ENCODE measurements at places on chromosomes 2 and 18.

- peak; percentile 97 for DNase-seq
Observed at GRCh38 chr2:239502430-239503186, 101.8 kb upstream of the HDAC4 start.

DNA sequence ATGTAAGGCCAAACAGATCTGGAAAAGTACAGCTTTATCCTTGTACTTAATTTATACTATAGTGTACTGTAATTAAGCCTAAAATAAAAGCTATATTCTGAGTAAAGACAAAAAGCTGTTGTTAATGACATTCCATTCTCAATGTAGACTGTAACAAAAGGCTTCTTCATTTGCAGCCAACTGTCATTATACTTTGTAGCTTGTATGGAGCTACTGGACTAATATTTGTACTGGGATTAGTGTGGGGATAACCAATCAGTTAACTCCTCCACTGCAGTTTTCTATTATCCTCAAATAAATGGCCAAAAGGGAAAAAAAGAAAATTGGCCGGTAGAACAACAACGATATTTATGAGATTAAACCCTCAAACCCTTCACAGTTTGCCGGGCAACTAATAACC, 66.5 kb downstream of the STK39 start:
- DNase-seq: no peak

DNA sequence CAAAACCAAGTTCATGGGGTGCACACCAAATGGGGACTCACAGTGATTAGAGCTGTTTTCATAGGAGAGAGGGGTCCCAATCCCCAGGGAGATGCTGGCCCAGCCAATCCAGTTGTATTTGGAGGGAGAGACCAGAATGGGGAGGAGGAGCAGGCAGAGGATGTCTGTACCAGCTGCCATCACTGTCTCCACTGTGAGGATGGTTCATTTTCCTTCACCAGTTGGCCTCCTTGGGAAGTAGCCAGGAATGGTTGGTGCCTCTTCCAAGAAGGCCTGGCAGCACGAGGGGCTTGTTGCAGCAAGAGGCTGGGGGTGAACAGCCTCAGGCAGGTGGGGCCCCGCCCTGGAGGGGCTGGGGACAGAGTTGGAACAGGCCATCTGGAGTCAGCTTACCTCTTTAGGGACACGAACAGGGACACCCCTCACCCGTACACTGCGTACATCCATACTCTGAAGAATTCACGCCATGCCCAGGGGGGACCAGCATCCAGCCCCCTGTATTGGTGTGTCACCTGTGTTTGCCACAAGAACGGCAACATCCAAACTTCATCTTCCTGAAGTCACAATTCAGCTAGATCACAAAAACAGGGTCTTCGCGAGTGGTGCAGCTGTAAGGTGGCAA, 161.7 kb upstream of the ZNF236 start:
- no peak for DNase-seq

DNA sequence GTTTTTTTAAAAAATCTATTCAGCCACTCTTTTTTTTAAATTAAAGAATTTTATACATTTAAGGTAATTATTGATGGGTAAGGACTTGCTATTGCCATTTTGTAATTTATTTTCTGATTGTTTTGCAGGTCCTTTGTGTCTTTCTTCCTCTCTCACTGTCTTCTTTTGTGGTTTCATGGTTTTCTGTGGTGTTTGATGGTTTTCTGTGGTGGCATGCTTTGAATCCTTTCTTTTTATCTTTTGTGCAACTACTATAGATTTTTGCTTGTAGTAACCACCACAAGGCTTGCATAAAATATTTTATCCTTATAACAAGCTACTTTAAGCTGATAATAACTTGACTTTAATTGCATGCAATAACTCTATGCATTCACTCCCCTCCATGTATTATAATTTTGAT, 31.5 kb upstream of the SLC4A10 start:
- no peak for DNase-seq

DNA sequence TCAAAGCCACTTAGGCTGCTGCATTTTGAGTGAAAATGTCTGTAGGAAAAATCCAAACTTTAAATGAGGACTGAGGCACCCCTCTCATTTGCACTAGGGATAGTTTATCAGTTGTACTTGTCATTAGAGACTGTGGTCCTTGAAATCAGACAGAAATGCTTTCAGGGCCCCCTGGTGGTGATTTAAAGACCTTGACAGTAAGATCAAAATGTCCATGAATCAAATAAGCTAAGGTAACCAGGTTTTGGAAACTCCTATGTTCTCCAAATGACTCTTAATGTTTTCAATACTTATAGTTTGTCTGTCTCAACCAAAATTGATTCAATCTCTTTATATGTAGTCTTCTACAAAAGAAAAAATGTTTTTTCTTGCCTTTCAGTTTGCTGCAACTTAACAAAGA, 28.8 kb upstream of the DDX18 start:
- peak; percentile 76 for DNase-seq

- DNase-seq: peak; percentile 46
Observed at GRCh38 chr2:26587994-26588393, 53.2 kb downstream of the CIB4 start.

DNA sequence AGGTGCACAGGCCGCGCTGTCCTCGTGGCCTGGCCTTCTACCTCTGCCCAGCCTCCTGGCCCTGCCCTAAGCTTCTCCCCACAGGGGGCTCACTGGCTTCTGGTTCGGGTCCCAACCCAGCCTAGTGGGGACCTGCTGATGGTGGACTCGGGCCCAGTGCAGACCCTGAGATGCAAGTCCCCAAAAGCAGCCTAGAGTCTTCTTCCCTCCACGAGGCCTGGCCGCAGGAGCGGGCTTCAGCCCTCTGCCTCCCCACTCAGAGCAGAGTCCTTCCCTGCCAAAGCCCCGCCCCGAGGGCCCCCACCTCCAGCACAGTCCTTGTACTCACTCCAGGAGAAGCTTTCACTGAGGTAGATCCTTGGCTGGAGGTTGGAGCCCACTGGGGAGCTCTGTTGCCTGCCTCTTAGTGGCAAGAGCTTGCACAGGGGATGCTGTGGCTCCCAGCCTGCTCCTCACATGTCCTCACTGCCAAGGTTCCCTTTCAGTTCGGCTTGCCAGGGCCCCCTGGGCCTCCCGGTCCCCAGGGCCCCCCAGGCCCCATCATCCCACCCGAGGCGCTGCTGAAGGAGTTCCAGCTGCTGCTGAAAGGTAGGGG, 3.6 kb downstream of the ERFE start:
- DNase-seq: no peak

- DNase-seq: no peak
Observed at GRCh38 chr2:72293620-72294019, 146.0 kb upstream of the CYP26B1 start.

- DNase-seq: no peak
Observed at GRCh38 chr2:238699307-238700116, 148.4 kb upstream of the TWIST2 start.

GRCh38 chr2:141946016-141946415, 184.8 kb downstream of the LRP1B start:
- DNase-seq: no peak

DNA sequence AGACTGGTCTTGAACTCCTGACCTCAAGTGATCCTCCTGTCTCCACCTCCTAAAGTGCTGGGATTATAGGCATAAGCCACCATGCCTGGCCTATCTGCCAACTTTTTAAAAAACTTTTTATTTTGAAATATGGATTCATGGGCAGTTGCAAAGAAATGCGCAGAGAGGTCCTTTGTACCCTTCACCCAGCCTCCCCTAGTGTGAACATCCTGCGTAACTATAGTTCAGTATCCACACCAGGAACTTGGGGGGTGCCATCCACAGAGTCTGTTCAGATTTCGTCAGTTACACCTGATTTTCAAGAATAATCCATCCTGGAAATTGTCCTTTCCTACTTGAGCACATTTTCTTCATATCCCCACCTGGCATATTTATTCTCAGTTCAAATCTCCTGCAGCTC, 33.0 kb downstream of the EFR3B start:
- no peak for DNase-seq

DNA sequence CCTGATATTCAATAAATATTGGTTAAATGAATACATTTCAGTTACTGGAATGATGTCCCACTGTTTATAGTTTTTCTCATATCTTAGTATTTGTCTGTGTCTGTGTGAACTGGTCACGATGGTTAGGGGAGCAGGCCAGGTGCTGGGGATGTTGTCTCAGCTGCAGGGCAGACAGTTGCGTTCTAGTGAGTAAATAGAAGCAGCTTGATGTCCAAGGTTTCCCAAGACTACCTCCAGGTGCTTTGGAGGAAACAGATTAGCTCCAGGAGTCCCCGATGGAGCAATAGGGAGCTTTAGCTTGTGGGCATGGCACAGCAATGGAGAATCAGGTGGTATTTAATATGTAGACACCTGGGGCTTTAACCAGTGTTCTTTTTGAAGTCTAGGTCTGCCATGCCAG, 75.5 kb downstream of the GULP1 start:
- peak; percentile 88 for DNase-seq

DNA sequence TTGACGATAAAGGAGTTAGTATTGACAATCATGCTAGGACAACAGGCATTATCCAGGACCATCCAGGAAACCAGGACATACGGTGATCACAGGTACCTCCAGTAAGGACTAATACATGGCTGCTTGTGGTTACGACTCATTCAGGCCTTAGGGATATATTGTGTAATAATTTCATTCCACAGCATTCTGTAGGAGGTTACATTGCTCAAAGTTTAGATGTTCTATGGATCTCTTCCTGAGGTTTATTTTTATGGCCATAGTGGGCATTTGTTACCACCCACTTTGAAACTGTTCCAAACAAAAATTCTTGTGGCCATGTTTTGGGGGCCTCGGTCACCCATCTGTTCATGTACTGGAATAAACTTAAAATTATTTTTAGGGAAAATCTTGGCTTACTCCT, 431.6 kb downstream of the METTL4 start:
- DNase-seq: no peak

- DNase-seq: no peak
Observed at GRCh38 chr2:121232626-121233265, 52.3 kb downstream of the TFCP2L1 start.

- no peak for DNase-seq
Observed at GRCh38 chr18:50850307-50851065, 28.4 kb upstream of the ME2 start.

GRCh38 chr2:229486673-229487072, 215.6 kb upstream of the PID1 start:
- DNase-seq: no peak

DNA sequence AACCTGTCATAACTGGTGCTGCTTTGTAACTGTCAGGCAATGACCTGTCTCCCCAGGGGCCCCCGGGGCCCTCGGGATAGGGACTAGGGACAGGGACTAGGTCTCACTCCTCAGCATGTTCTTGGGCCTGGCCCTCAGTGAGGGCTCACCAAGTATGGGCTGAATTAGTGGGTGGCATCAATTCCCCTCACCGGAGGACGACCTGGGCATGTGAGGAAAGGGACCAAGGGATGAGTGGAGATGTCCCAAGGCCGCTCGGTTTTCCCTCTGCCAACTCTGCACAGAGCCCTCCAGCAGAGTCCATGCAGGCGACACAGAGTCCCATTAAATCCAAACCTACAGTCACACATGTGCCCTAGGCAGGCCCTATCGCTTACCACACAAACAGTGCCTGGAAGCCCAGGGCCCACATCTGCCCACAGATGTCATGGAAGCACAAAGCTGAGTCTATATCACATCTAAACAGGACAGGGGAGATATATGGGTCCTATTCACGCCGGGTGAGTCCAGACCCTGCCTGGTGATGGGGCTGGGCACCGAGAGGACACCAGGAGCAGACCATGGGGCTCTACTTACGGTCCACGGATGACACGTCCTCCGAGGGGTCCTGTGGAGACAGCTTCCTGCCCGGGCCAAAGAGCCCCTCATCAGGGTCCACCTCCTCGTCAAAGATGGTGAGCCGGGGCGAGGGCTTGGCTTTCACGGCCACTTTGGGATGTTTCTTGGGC, 26.6 kb downstream of the HS1BP3 start:
- no peak for DNase-seq

DNA sequence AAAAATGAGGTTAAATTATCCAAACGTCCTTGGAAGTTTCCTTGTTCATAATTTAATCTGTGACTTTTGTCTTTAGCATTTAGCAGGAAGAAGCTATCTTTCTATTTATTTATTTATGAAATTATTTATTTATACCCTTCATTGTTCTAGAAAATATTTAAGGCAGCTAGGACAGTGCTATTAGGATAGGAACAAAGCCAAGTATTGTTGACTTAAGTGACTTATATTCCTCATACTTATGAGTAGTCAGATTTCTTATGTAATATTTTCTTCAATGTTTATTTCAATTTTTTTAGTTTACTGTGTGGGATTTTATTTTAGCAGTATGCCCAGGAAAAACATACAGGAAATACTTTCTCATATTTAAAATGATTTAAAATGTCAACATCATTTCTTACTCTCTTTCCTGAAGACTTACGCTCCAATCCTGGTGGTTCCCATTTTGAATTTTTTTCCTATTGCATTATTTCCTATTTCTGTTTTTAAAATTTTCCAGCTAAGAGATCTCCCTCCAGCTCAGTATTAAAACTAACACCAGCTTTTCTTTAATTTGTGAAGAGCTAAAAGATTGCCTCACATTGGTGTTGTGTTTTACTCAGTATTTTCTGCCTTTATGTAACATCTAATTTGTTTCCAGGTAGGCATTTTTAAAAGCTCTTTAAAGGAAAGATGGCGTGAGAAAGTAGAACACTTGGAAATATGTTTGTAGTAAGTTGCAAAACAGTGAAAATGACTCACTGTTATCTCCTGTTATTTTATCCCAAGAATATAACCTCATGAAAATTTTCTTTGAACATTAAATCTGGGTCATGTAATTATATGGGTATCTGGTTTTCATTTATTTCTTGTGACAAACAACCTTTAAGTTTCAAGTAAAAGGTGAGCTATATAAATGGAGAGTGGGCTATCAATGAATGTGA, 32.2 kb downstream of the MAPRE2 start:
- no peak for DNase-seq

DNA sequence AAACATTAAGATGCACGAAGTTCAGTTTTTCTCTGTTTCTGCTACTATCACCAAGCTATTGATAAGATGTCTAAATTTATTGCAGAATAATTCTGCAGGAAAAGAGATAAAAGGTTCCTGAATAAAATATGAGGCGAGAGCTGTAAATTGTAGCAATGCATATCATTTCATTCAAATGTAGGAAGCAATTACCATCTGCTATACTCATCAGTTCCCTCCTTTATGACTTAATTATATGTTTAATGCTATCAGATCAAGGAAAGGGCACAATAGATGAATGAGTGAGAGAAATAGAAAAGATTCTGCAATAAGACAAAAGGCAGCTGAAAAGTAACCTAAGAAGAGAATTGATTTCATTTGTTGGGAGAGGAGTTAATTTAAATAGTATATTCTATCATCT, 108.2 kb upstream of the GALNT5 start:
- no peak for DNase-seq

GRCh38 chr2:197944416-197945096, 140.2 kb downstream of the PLCL1 start:
- no peak for DNase-seq

DNA sequence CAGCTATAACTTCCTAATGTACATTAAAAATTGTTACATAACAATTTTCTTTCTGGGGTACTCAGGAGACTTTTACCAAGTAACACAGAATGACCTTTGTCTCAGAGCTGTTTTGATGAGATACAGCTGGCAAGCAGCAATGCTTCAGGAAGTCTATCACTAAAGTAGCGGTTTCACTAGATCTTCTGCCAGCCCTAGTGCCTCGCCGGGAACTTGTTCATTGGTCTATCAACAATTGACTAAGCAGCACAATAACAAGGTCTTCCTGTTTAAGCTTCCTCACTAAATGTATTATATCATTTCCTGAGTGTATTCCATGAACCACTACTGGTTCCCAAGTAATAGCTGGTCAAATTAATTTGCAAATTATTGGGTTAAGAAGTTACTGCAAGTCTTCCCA, 69.2 kb downstream of the TRIP12 start:
- DNase-seq: no peak

Measured in NCI-H345 (cell line).